ENCODE measurements at places on chromosomes 2 and 18.

DNA sequence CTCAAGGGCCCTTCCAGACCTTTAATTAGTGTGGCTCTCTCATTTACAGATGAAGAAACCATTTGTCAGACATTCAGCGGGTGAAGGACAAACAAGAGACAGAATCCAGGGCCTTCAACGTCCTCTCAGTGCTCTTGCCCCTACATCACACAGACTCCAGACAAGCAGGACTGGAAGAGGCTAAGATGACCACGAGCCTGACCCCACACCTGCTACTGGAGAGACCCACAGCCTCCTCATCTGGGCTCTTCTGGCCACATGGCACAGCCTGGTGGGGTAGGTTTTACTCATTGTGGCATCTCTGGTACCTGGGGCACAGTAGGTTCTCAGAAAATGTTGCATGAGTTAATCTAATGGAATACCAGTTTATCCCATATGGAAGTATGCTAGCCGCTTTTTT, 69.6 kb upstream of the TMEM247 start:
- no peak for DNase-seq

- DNase-seq, result no peak
Observed at GRCh38 chr2:195649629-195650190, 7.3 kb upstream of the SLC39A10 start.

DNA sequence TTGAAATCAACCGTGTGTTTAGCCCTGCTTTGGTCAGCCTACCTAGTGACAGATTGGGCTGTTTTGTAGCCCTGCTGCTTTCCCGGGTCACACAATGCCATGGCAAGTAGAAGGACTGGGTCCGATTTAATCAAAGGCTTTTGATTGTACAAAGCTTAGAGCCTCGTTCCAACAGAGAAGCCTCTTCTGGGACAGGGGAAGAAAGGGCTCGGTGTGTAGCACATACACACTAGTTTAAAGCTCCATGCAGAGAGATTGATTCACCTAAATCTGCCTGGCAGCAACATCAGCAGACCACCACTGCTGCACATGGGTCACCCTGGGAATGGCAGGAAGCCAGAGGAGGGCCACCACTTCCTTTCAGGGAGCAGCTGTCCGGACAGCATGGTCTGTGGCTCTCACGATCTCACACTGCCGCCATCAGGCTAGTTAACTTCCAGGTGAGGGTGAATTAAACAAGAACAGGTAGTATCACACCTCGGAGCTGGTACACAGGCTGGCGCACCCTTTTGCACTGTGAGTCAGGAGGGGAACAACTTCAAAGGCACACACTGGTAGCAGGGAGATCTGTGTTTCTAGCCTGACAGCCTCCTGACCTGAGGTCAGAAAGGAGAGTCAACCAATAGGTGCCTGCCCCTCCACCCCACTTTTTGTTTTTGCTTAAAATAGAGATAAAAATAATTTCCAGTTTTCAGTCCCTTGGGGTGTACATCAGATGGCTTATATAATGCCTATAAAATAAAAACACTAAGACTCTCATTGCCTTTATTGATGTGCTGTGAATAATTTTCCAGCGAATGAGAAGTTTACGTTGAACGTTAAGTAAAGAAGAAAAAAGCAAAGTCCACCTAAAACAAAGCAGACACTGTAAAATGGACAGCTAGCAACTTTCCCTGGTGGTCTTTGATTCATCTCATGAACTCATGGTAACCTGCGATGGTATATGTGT, 108.5 kb downstream of the CDCA7 start:
- no peak for DNase-seq

DNA sequence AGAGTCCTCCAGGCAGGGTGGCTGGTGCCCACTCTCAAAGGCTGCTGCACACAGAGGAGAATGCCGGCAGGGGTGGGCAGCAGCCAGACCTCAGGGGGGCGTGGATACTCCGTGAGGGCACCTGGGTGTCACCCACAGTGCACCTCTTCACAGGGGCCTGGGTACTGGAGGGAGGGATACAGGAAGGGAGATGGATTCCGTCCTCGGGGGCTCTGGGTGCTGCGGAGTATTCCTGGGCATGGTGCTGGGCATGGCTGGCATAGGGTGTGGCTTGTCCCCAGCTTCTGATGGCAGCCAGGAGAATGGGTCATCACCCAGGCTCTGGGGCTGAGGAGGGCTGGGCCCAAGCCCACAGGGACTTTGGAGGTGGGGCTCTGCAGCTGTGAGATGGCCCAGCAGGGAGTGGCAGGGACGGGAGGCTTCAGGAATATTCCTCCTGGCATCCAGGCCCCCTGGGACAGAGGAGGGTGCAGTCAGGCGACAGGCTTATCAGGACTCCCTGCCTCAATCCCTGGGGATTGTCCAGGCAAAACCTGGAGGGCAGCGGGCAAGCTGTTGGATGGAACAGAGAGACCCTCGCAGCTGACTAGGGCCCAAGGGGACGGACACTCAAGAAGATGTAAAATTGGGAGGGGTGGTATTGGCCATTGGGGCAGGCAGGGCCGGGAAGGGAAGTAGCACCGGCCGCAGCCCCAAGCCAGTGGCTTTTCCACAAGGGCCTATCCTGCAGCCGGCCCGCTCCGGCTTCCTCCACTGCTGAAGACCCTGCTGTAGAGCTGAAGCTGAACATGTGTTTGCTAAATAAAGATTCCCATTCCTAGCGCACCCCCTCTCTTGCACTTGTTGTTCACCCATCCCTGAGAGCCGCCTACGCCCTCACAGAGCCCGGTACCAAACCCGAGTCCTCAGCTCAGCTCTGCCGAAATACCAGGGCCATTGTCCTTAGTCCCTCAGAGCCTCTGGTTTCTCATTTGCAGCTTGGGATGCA, 5.7 kb upstream of the KLHL30 start:
- DNase-seq, result no peak

DNA sequence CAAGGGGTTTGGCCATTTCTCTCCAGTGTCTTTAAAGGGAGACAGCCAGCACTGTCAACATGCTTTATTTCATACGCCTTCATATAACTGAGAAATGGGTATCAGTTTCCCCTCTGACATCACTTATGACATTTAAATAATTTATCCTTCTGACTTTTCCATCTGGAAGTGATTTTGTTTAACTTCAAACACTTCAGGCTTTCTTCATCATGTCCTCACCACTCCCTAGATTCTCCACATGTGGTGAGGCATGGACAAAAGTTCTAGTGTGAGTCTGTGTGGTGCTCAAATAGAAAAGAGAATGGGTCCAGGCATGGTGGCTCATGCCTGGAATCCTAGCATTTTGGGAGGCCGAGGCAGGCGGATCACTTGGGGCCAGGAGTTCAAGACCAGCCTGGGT, 158.6 kb downstream of the TXNL1 start:
- DNase-seq, result no peak

DNA sequence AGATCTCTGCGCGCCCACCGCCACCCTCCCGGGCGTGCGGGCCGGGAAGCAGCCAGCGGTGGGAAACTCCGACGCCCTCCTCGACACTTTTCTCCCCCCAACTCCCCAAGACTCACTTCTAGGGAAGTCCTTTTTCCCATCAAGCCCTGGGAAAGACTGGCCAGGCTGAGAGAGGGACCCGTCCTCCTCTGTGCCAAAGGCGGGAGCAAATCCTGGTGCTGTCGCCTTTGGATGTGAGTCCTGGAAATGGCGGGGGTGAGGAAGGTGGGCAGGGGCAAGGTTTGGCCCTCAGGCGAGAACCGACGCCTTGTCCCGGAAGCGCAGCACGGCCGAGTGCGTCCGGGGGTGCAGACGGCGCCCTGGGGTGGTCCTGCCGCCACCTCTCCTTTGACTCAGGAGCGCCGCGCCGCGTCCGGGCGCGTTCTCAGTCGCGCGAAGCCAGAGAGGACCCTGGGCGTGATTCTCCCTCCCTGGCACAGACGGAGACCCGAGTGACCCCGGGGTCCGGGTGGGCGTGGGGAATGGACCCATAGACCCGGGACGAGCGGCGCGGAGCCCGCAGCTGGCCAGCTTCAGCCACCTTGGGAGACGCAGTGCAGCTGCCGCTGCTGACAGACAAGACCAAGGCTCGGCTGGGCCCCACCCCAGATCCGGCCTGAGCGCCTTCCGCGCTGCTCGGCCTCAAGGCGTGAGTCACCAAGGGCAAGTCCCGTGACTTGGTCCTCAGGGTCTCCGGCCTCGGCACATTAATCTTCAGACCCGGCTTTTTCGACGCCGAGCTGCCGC, 3.5 kb upstream of the LBX2 start:
- peak; percentile 51 for DNase-seq

Measured in activated gamma-delta T cell treated with Interleukin-2 at 50 U/mL for 16 hours (primary cell).